Stimulated activated CD8-positive, alpha-beta memory T cell treated with anti-CD3 and anti-CD28 coated beads, Interleukin-12 subunit alpha, Interleukin-12 subunit beta, amount 100 ng/mL, for 1 hour (primary cell): ENCODE measurements at places on chromosomes 5 and 9.

GRCh38 chr9:98254228-98255060 is 1.0 kb downstream of the TBC1D2 start:
- DNase-seq = no peak

DNA sequence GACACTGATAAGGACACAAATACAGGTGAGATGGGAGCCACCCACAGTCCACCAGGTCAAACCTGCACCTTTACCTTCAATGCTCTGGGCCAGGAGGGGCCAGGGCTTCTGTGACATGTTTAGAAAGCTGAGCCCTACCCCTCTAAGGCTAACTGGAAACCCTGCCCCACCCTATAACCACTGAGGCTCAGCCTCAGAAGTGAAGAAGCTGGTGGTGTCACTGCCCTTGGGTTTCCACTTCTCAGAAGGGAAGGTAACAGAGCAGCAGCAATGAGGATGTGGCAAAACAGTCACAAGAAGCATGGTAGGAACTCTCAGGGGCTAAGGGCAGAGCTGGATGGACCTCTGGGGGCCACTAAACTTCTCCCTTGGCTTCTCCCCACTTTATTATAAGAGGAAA is 6.0 kb downstream of the PDGFRB start:
- no peak for DNase-seq

- DNase-seq = no peak
Observed at GRCh38 chr5:80101993-80102392, 66.8 kb downstream of the THBS4 start.

- no peak for DNase-seq
Observed at GRCh38 chr9:73597039-73597438, 445.4 kb downstream of the ANXA1 start.

DNA sequence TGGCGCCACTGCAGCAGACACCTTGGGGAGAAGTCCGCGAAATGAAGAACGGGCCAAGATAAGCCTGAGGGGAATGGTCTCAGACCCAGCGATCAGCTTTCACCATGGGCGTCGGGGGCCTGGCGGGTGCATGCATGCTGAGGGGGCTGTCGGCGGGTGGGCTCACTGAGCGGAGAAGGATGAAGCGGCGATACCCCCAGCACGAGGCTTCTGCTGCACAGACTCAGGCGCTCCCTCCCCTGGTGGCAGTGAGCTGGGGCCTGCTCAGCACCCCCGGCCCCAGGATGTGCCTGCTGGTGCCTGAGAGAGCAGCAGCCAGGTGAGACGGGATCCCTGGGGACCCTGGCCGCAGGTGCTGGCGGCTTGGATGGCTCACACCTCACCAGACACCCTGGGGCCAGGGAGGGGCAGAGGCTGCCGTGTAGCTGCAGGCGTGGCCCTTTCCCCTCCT is 31.2 kb downstream of the CEP72 start:
- DNase-seq = no peak

DNA sequence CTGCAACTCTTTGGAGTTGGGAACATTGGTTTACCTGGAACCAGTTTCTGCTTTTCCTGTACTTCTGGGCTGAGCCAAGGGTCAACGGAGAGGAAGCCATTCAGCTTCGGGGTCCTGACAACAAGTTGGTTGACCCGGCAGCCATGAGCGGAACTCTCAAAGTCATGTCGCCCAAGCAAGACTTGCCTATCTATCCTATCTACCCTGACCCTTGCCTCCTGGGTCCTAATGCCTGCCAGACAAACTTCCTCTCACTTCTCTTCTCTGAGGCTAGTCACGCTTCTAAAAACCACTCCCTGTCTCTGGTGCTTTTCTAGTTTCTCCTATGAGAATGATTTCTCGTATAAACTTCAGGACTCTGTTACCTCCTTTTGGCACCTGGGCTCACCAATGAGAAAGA is 44.7 kb upstream of the CRHBP start:
- DNase-seq = no peak

DNA sequence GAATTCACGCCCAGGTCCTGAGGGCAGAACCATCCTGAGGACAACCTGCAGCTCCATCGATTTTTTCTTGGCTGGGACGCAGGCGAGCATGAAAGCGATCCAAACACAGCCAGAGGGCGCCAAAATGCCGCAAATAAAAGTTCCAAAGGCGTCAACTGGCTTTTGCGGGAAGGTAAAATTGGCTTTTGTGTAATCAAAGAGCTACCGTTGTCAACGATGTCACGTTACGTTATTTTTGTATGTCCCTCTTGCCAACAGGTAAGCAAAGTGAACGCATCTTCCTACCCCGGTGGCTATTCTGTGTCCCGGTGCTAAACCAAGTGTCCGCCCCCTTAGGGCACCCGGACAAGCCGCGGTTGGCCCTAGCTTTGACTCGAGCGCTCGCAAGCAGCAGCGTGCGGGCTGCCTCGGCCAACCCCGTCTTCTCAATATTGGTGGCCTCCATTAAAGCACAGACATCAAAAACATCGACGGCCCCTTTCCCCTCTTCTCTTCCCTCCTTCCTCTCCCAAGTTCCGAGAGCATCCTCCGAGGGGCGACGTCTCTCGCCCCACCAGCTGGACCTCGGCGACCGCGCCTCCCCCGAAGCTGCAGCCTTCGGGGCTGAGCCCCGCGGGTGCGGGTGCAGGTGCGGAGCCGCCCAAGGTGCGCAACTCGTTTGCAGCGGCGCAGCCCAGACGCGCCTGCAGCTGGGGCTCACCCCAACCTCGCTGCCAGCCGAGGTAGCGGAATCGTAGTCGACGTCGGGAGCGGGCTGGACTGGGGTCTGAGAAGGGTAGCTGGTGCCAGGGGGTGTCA is 1.1 kb upstream of the BASP1 start:
- no peak for DNase-seq

DNA sequence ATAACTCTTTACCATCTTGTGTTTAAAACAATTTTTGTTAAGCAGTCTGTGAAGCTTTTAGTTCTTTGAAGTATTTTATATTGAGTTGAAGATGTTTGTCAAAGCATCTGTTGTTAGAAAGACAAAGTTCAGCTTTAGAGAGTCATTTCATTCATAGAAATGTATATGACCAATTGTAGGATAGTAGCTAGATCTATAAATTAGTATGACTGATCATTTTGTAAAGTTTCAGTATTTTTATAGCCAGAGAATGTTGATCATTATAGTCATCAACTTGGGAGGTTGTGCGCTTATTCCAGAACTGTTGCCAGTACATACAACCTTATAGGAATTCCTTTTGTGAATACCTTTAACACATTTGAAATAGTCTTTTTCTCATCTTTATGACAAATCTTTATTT is 5.2 kb downstream of the NIPBL start:
- DNase-seq = no peak

GRCh38 chr9:129183495-129184218 is 5.6 kb upstream of the IER5L start:
- no peak for DNase-seq

GRCh38 chr5:149212198-149212951 is 59.3 kb upstream of the AFAP1L1 start:
- no peak for DNase-seq

DNA sequence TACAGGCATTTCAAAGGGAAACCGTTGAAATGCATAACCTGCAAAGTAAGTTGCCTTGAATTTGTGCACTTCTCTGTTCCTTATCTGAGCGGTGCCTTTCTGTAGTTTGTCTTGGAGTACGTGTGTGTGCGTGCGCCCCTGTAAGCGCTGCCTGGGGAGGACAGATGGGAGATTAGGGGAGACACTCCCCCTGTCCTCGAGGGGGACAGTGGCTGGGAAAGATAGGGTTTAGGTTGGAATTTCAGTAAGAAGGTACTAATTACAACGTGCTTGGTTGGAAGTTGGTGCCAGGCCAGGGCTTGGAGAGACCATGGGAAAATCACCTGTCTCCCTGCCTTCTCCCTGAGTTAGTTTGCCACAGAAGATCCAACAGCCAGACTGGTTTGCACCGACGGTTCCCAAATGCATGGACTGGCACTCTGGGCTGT is 73.2 kb downstream of the PIK3R1 start:
- DNase-seq = no peak

- no peak for DNase-seq
Observed at GRCh38 chr9:18478501-18479361, 4.8 kb downstream of the ADAMTSL1 start.

- DNase-seq = no peak
Observed at GRCh38 chr5:142803428-142804125, 33.4 kb downstream of the ARHGAP26 start.

- DNase-seq = no peak
Observed at GRCh38 chr5:104774372-104774771, 1211.8 kb upstream of the NUDT12 start.

DNA sequence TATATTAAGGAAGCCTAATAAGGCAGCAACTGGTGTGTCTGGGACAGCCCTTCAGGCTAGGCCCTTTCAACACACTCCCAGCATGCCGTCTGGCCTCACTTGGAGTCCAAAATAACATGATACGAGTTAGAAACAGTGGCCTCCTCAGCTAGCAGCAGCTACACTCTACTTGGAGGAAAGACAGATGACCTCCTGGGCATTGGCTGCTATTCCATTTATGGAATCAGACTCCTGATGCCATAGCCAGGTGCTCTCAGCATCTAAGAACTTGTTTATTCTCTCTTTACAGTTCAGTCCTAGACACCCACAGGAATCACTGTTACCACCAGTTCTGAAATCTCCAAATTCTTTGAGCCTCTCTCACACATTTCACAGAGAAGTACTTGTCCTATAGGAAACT is 31.8 kb downstream of the RUSC2 start:
- DNase-seq = no peak

DNA sequence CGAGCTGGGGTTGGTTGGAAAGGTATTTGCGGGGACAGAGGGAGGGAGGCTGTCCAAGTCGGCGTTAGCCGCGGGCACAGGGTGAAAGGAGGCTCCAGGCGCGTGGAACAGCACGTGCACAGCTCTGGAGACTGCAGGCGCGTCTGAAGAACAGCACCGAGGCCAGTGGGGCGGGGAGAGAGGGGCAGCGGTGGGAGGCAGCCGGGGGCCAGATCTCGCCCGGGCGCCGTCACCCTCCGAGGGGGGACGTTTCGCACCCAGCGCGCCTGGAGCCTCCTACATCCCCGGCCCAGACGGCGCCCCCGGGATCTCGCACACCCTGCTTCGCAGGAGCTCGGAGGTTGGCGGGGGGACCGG is 79.6 kb downstream of the NTNG2 start:
- DNase-seq = no peak

- no peak for DNase-seq
Observed at GRCh38 chr5:160494451-160494850, 72.8 kb downstream of the PTTG1 start.

DNA sequence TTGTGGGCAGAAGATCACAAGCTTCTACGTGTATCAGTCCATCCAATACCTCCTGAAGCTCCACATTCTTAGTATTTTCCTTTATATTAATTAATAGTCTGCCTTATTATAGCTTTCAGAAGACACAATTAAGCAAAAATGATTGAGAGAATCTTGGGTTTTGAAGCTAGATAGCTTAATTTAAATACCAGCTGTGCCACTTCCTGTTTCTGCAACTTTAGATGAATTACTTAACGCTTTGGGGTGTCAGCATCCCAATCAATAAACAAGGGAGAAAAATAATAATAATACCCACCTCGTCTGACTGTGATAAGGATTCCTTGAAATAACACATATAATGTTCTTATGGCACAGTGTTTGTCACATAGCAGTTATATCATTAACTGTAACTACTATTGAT is 44.7 kb upstream of the HTR4 start:
- DNase-seq = no peak
